ENCODE measurements at places on chromosomes 3 and 15.

GRCh38 chr15:90988296-90988695, 6.0 kb downstream of the PRC1 start:
- DNase-seq = no peak

DNA sequence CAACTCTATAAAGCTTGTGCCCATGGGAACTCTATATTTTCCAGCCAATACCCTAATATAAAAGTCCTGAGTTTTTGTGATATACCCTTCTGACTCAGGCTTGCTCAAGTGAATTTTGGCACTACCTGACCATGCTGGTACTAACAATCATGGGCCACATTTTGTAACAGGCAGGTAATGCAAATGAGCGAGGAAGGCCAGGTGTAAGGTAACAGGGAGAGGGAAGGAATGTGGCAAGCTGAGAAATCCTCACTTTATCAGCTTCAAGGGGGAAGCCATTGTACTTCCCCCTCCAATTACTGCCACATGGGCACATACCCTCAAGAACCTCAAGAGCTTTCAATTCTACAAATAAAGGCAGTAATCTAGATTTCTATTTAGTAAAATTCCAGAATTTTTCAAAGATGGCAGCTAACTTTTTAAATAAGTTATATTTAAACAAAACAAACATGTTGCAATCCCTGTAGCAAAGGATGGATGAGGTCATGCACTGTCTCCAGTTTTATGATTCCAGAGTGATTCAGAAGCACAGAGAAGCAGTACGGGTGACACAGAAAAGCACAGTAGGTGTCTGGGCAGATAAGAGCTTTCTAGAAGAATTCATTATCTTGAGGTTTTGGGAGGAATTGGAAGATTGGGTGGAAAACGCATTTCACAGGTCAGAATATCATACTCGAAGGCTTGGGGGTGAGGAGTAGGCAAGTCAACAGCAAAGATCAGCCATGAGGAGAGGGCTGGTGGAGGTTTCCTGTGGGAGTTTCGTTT, 87.6 kb downstream of the FOXP1 start:
- DNase-seq = peak; percentile 86

DNA sequence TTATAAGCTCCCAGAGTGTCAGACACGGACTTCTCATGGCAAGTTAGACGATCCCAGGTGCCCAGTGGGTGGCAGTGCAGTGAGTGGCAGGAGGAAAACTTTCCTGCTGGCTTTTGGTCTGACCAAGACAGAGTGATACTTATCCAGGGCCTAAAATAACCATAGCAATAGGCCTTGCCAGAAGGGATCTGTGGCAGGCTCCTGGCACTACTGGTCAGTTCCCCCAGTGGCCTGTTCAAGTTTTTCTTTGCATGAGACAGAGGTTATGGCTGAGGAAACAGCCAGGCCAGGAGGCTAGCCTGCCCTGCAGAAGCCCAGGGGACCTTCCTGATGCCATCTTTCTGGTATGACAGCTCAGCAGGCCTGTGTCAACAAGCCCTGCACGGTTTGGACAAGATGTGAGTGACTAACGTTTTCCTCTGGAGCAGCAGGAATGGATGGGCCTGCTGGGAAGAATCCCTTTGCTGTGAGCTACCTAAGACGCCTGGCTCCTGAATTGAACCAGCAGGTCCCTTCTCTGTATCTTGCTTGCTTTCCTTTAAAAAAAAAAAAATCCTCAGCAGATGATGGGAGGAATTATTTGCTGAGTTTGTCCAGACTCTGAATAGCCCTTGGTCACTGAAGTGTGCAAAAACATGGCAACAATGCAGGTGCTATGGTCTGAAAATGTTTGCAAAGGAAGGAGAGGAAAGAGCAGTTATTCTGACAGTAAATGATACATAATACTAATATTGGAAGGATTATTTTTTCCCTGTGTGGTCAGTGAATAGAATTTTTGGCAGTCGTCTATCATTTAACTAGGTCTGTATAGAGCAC, 18.0 kb downstream of the SCG5 start:
- DNase-seq = peak; percentile 43

DNA sequence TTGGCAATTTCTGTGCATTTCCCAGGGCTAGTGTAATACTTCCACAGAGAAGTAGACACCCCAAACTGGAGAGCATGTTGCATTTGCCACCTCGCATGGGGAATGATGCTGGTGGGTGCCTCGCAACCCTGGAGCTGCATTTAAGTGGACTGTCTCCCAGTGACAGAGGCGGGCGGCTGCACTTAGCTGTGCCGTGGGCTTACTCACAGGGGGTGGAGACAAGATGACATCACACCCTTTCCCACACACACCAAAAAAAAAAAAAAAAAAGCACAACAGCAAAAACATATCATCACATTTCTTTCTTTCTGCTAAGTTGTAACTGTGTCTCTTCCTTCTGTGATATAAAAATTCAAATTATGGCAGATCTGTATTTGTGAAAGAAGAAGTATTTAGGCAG, at the start of gene ABI3BP:
Gene ABI3BP, minus strand, starts transcription at position 113 of the 400 bp plus-strand sequence. Its CDS starts 37 bp downstream, at position 76.
- peak; percentile 86 for DNase-seq

GRCh38 chr3:46542801-46543201, 23.3 kb downstream of the LRRC2 start:
- no peak for DNase-seq

- no peak for DNase-seq
Observed at GRCh38 chr3:30862004-30862403, 32.5 kb downstream of the GADL1 start.

DNA sequence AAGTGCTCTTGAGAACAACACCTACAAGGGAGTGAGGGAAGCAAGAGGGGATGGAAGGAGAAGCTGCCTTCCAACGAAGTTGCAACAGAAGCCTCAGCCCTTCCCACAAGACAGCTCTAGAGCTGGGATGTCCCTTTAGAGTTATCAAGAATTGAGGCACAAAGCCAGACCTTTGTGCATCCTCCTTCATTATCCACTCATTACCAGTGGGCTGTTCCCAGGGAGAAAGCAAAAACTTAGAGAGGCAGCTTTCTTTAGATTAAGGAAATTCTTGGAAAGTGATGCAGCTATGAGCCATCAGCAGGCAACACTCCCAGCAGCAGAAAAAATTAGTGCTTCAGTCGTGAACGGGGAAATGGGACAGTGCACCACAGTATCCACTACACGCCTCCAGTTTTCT, 10.6 kb upstream of the CD96 start:
- peak; percentile 66 for DNase-seq

DNA sequence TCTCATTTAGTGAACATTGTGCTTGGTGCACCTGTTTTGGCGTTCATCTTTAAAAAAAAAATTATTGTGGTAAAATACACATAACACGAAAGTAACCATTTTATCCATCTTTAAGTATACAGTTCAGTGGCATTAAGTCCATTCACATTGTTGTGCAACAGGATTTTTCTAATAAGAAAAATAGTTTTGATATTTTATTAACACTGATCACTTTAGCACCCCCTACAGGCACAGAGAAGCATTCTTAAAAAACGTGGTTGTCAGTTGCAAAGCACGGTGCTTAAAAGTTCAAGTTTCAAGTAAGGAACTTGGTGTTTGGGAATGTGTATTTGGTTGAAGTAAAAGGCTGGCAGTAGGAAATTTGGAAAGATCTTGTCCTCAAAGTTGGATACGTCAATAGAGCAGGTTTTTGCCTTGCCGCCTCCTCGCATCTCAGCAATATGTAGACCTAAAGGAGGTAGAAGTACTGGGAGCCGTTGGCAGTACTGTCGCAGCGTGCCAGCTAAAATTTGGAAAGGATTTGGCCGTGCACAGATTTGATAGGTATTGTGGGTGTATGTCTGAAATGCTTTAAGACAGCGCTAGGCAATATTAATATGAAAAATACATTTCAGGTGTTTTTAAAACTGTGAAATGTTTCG, 110.4 kb downstream of the LRRC28 start:
- peak; percentile 44 for DNase-seq

DNA sequence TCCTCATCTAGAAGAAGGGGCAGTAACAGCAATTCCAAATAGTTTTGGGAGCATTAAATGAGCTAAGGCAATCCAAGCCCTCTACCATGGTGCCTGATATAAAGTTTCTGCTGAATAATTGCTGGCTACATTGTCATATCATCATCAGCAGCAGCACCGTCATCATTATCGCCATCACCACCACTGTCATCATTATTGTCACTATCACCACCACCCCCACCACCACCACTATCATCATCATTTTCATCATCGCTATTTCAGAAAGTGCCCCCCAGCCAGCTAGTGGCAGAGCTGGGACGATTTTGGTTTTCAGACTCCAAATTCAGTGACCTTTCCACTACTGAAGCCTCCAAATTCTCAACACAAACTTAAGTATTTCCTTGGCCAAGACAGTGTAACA, 15.0 kb downstream of the XCR1 start:
- no peak for DNase-seq

DNA sequence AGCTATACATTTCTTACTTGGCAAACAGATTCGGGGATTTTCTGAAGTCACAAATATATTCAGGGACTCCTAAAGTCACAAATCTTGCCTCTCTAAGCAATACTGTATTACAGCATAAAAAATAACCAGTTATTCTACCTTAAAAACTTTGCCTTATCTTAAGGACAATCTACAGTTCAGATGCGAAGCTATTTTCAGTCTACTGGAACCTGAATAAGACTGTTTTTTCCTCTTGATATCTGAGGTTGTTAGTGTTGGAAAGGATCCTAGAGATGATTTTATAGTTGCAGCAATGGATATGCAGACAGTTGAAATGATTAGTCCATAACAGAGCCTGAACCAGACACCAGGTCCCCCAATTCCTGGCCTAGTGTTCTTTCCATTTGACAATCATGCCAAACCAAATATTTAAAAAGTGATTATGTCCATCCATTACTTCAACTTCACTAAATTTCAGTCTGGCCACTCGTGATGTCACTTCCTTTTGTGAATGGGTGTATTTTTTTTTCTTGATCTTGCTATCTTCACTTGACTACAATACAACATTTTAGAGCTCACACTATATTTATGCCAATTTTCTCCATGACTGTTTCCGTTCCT, 1.8 kb downstream of the HDGFL3 start:
- DNase-seq = peak; percentile 32

- no peak for DNase-seq
Observed at GRCh38 chr3:30097022-30097650, 509.3 kb upstream of the TGFBR2 start.

Measured in HCEC 1CT (cell line).